Cardiac muscle cell (in vitro differentiated cells and primary cell): ENCODE measurements at places on chromosomes 5 and 9. TPM values are rescaled to one million over a fixed set of nuclear protein-coding genes. Genes with fewer than 3 reads are reported as not detected.
A peak's percentile ranks its signal among the peaks of the same experiment; 100 is the strongest.

DNA sequence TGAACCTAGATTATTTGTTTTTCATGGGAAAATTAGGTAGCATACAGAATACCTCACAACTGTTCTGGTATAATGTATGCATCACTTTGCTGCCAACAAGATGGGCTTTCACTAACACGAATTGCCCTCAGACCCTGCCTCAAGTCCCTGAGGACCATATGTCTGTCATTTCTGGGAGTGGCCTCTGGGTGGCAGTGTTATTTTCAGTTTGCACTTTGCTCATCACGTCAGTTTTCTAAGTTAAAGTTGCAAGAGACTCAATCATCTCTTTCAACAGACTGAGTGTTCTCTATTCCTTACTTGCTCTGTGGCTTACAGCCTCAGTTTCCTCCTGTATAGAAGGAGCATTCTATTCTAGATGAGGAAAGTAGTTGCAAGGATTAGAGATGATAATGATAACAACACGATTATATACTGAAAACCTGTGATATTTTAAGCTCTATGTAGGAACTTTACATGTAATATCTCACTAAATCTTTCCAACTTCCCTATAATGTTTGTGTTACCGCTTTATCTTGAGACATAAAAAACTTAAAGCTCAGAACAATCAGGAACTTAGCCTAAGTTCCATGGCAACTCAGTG lies 55.7 kb downstream of the TSSK1B start:
- peak; percentile 71 for DNase-seq

DNA sequence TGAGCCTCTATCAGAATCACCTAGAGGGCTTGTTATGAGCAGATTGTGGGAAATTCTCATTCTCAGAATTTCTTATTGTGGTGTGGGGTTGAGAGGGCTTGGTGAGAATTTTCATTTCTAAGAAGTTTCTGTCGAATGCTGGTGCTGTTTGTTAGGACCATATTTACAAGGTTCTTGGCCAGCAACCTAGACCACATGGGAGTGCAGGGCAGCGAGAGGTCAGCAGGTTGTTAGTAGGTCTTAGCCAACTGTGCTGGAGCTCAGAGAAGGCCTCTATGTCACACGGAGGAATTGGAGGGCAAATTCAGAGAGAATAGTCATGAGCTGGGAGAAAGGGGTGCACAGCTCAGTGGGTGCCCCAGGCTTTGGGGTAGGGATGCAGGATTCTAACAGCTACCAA lies 357.0 kb downstream of the LRRC70 start:
- DNase-seq, result no peak

DNA sequence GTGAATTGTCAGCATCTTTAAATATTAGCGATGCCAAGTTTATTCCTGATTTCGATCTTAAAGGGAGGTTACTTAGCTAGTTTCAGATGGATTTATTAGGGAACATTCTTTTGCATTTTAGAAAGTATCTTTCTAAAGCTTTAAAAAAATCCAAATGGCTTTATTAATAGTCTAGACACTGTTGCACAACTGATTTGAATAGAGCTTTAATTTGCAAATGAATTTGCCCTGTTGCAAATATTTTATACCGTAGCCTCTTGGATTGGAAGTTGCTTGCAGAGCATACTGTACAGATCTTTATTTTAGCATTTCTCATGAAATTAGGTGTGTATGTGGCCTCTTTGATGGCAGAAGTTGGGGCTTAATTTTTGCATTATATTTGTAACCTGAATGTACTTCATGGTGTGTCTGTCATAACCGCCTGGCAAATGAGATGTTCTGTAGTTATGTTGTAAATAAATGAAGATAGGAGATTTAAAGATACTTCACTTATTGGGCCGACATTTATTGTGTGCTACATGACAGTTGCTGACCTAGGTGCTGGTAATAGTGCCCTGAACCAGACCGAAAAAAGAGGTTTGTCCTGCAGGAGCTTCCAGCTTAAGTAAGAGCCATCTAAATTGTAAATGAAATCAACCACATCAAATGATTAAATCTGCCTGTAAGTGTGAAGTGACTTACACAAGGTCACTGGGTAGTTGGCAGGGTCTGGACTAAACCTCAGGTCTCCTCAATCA lies 1.8 kb downstream of the TCERG1 start:
- no peak for DNase-seq

DNA sequence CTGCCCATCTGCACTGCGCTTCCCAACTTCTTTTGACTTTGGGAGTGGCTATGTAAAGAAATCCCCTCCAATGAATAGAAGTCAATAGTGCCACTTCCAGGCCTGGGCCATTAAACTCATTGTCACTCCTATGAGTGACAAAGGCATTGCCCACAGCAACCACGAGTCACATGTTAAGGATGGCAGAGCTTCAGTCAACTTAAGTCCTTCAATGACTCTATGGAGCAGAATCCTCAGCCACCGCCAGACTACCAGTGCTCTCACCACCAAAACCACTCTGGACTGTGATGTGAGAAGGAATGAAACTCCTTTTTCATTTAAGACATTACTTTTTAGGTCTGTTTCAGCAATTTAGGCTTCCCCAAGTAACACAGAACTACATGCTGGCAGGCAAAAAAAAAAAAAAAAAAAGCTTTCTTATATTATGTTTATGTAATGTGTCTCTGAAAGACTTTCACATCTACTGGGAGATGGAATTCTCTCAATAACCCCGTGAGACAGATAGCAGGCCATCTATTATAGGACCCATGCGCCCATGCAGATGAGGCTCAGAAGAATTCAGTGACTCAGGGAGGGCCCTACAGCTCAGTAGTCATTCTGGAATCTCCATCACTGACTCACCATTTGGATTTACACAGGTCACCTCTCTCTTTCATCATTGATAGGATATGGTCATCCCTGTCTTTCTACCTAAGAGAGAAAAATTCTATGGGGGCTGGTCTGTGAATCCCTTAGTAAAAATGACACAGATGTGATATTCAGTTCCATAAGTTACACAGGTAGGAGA lies 180.5 kb downstream of the CEMIP2 start:
- DNase-seq, result no peak

- no peak for DNase-seq
Observed at GRCh38 chr5:5150667-5151066, 10.5 kb downstream of the ADAMTS16 start.

DNA sequence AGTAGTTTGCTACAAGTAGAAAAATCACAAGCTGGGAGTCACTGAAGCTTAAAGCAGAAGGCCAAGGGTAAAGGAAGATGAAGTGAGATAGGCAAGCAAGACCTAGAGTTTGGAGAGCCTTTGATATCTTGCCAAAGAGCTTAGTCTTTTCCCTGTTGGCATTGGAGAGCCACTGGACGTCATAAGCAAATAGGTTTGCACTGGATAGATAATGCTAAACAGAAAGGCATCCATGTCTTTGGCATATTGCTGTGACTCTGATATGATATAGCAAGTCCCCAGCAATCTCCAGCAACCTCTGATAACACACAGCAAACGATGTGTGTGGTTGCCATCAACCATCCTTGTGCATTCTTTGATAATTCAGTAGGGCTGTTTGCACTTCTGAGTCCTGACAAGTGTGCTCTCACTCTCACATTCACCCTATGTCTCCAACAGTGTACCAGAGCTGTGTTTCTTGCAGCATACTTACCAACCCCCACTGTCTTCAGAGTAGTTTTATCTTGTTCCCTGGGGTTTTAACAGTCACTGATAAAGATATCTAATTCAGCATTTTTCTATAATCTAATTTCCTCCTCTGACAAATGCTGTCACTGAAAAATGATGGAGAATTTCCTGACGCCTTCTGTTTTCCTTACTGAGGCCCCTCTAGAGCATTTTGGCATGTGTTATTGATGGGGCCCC lies 16.9 kb upstream of the FREM1 start:
- peak; percentile 25 for DNase-seq

- no peak for DNase-seq
Observed at GRCh38 chr9:110192531-110193261, 15.3 kb downstream of the C9orf152 start.

GRCh38 chr9:38393128-38393796 lies 760 bp downstream of the ALDH1B1 start:
- DNase-seq, result peak; percentile 7

GRCh38 chr9:118809160-118809625 lies 560.0 kb downstream of the BRINP1 start:
- no peak for DNase-seq

DNA sequence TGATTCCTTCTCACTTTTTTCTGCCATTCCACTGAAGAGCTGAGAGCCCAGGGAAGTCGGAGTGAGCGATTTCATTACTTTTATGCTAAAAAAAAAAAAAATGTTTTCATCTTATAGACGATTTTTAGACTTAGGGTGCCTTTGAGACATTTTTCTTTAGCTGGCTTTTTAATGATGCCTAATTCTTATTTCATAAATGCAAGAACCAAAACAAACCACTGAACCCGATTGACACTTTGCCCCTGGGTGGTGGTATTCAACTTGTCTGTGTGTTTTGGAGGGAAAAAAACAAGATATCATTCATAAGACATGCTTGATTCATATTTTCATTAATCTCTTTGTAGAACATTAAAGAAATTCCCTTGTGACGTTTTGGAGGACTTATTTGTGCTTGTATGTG lies 2.4 kb downstream of the TLE4 start:
- no peak for DNase-seq

KCTD16 gene
- 0.35 and 0.66 TPM in 2 replicates for total RNA-seq

PCYOX1L gene
- total RNA-seq, result 14.4 and 16.1 TPM in 2 replicates
